ENCODE measurements at places on chromosomes 7 and 10. TPM values are rescaled to one million over a fixed set of nuclear protein-coding genes. Genes with fewer than 3 reads are reported as not detected.

MYH16 gene
- polyA plus RNA-seq, result not detected

DUSP5 gene
- polyA plus RNA-seq, result 13.3 TPM

GRCh38 chr10:110803830-110804338, 67.8 kb upstream of the PDCD4 start:
- DNase-seq, result no peak

DNA sequence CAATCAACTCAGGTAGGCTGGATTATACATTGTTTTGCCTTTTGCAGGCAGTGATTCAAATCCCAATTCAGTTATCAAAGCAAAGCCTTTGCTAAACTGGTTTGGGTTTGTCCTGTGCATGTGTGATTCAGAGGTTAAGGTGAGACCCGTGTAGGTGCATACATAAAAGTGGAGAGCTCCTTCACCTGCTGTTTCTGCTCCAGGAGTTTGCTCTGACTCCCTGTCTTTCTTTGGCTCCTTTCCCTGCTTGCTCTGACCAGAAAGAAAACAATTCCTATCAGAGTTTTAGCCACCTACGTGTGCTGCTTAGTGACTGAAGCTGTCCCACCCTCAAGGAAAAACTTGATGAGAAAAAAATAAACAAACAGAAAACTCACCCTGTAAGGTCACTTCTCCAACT, 101.1 kb downstream of the TPST1 start:
- DNase-seq, result no peak

DNA sequence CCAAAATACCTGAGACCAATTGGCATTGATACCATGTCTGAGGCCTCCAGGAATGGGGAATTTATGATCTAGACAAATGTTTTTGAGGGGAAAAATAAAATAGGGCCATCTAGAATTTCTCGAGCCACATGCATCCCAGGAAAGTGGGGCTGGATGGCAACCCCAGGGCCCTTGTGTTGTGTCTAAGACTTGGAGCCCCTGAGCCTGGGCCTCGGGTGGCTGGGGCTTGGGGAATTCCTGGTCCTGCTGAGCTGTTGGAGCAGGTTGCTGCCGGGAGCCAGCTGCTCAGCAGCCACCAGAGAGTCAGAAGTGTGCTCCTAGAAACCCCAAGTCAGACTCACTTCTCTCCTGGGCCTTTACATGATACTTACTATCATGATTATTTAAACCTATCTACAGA, 172.9 kb downstream of the WDR37 start:
- DNase-seq, result no peak

- no peak for DNase-seq
These were observed 4.1 kb downstream of the ANKRD16 start for GRCh38 chr10:5885619-5886018.
